C1 segment of cervical spinal cord (tissue), 14 donors: ENCODE measurements at places on chromosomes 13 and 19.
A peak's percentile ranks its signal among the peaks of the same experiment; 100 is the strongest.

- DNase-seq, result no peak
Observed at GRCh38 chr19:1013218-1013617, 7.7 kb downstream of the TMEM259 start.

- DNase-seq, result no peak
Observed at GRCh38 chr13:59963383-59963782, 200.3 kb downstream of the DIAPH3 start.

GRCh38 chr19:42386974-42387707 lies 3.0 kb downstream of the CNFN start:
- DNase-seq, result no peak

DNA sequence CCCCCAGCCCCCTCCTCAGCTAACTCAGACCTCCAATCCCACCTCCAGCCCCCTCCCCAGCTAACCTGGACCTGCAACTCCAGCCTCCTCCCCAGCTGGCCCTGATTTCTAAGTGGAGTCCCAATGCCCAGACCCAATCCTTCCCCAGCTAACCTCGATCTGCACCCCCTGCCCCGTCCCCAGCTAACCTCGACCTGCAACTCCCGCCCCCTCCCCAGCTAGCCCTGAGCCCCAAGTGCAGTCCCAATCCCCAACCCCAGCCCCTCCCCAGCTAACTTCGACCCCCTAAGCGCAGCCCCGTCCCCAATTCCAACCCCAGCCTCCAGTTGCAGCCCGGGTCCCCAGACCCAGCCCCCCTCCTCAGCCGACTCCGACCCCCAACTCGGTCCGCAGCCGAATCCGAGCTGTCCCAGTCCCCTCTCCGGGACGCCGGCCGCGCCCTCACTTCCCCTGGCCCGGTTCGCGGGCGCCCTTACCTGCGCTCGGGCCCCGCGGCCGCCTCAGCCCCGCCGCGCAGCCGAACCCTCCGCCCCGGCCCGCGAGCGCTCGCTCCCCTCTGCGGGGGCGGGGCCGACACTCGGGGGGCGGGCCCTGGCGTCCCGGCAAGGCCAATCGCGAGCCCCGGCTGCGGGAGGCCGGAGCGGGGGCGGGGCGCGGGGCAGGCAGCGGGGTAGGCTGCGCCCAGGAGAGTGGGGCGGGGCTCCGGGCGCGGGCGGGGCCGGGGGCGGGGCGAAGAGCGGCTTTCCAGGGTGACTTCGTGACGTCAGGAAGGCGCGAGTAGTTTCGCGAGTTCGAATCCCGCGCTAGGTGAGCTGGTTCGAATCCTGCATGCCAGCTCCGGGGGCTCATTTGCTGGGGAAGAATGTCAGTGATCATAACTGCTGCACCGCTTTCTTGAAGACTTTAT lies at the start of gene GNG7:
Gene GNG7, minus strand, starts transcription at position 525 of the 907 bp plus-strand sequence. CDS start 182,006 bp downstream, outside the sequence.
- peak; percentile 85 for DNase-seq

DNA sequence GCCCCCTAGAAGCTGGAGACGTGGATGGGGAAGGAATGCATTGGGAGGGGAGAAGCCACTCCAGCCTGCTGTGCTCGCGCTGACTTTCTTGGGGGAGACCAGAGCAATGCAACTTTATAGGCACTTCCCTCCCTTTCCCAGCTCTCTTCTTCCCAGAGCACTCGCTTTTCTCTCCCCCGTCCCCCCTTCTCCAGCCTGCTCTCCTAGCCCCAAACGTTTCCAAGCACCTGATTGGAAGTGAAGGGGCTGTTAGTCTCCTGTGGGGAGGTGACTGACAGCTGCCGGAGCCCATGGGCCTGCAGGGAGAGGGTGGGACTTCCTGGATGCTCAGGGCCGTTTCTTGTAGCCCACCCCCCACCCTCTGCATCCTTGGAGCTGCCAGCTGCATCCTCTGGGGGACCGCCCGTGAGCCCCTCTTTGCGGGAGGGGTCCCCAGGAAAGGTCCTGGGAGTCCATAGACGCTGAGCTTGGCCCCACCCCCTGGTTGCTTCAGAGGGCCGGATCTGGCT lies 2.5 kb downstream of the HDGFL2 start:
- no peak for DNase-seq

DNA sequence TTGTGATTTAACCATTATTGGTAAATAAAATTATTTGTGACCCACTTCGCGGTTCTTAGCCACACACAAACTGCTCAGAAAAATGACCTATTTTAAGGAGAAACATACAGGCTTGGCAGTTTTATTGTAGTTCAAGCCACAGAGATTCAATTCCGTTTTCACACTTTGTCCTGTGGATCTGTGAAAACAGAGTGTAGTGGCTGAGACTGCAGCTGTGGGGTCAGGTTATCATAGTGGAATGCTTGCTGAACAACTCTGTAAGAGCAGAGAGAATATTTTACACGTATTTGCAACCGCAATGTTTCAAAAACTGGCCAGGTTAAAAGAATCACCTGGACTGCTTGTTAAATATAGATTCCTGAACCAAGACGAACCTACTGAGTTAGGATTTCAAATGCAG lies 292.5 kb downstream of the GPC5 start:
- no peak for DNase-seq

GRCh38 chr13:76812206-76812897 lies 73.9 kb downstream of the KCTD12 start:
- peak; percentile 50 for DNase-seq

DNA sequence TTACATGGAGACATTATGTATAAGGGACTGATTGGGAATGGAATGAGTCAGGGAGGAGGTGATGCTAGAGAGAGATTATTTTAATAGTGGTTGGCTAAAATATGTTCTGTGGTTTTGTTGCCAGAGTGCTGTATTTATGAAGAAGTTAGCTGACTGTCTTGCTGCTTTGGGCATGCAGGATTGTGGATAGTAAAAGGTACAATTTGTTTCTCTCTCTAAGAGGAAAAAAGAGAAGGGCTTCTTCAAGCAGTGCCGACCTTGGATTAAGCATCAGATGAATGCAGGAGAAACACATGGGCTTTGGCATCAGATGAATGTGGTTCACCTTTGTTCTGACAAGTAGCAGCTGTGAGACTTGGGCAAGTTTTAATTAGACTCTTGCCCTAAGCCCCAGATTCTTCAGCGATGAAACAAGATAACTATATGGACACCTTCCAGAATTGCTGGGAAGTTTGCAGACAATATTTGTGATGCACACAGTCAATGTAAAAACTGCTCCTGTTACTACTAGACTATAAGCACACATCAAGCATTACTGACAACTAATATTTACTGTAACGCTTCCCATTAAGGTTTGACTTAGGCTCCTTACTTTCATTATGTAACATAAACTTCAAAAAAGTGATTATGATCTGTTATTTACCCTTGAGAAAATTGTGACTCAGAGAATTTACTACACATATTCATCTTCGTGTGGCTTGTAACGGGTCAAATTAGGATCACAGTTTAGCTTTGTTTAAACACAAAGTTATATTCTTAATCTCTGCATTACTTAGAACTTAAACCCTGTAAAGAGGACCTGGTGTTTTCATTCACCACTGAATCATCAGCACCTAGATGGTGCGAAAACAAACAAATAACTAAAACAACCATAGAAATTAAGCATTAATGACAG lies 824.0 kb downstream of the PCDH9 start:
- no peak for DNase-seq

DNA sequence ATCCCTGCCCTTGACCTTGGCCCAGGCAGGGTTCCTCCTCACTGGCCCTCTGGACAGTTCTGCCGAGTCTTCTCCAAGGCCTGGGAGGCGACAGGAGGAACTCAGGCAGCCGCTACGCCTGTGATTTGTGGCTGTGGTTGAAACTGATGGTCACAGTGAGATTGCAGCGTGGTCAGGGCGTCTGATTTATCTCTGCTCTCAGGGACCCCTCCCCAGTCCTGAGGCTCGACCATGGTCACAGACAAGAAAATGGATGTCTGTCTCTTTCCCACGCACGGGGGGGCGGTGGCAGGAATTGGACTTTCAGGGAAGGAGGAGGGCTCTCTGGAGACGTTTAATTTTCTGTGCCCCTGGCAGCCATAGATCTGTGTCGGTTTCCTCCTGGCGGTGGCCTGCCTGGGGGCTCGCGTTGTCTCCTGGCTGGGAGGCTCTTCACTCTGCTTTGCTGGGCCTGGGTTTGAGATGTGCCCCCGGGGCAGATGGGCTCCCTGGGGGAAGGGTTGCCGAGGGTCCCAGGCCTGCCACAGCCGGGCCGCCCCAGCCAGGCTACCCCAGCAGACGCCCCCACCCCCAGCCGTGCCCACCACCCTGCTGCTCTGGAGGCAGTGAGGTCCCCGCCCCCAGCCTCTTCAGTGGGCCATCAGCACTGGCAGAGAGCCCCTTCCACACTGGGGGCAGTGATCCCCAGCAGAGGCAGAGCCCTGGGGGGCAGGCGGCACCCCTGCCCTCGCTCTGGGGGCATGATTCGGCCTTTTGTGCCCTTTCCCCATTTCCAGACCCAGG lies 167.4 kb downstream of the KDM4B start:
- no peak for DNase-seq
